NCI-H524 (cell line): ENCODE measurements at places on chromosomes 11 and 22.
A peak's percentile ranks its signal among the peaks of the same experiment; 100 is the strongest.

DNA sequence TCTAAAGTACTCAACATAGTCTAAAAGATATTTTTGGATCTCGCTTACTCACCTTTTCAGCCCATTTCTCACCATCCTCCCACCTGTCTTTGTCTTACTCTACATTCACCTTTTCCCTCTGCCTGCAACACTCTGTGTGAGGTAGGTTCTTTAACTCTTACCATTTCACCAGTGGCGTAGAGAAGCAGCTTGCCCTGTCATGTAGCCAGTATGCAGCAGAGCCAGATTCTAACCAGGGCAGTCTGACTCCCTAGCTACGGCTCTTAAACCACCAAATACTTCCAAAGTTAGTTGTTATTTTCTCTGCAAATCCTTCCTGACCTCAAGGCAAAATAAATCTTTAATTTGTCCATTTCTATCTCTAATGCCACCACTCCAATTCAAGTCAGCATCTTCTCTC lies 7.5 kb downstream of the ALG8 start:
- DNase-seq = no peak

GRCh38 chr22:29951791-29952413 lies 68.9 kb downstream of the MTMR3 start:
- no peak for DNase-seq

GRCh38 chr22:17919276-17920144 lies 104.9 kb downstream of the MICAL3 start:
- DNase-seq = peak; percentile 69

DNA sequence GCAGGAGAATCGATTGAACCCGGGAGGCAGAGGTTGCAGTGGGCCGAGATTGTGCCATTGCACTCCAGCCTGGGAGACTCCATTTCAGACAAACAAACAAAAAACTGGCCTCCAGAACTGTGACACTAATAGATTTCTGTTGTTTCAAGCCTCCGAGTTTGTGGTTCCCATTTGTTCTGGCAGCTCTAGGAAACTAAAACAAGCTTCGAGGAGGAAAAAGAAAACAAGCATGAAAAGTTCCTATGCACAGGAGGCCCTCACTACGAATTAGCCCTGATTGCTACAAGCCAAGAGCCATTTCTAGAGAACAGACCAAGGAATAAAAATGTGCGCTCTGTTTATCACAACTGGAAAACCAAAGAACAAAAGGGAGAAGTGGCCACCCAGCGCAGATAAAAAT lies 47.8 kb upstream of the SHANK2 start:
- DNase-seq = no peak
